GM23338 (cell line): ENCODE measurements at places on chromosomes 2 and 18. TPM values are rescaled to one million over a fixed set of nuclear protein-coding genes. Genes with fewer than 3 reads are reported as not detected.
A peak's percentile ranks its signal among the peaks of the same experiment; 100 is the strongest.

DNA sequence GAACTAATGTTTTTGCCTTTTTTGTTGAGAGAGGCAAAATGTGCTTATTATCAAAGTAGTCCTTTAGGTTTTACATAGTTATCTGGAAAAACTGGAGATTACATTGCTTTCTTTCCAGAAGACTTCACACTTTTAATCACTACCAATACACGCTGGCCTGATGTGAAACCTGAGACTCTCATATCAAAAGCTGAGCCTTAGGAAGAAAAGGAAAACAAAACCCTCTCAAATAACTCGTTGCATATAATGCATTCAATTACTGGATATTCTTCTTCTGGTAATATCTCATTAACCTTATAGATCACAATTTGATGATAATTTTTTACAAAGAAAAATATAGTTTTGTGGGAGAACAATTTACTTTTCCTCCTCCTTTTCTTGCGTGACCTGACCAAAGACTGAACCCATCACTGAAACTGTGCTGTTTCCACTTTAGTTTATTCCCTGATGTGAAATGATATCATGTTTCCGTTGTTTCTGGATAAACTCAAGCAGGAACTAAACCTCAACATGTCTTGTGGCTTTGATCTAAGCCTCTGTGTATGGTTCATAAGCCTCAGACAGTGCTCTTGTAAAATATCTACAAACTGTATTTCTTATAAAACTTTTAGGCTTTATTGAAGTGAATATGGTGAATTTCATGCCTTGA lies 332.4 kb downstream of the GULP1 start:
- H3K27ac ChIP-seq: no peak overlapping the region
- no peak for DNase-seq
- no peaks in the 10 kb centered on the region for H3K36me3 ChIP-seq
- no peak overlapping the region for H3K4me3 ChIP-seq
- H3K27me3 ChIP-seq: no peaks in the 10 kb centered on the region

GRCh38 chr2:127225186-127225960 lies 5.3 kb upstream of the CYP27C1 start:
- H3K4me3 ChIP-seq: no peak overlapping the region
- H3K27ac ChIP-seq: no peak overlapping the region
- H3K27me3 ChIP-seq: peaks cover 9% of the 10 kb centered on the region
- no peak for DNase-seq

The SYT4 gene
- polyA plus RNA-seq: 3.1 and 3.7 TPM in 2 replicates

- no peaks in the 10 kb centered on the region for H3K27me3 ChIP-seq
- no peak overlapping the region for H3K27ac ChIP-seq
- H3K4me1 ChIP-seq: peaks cover 1% of the 10 kb centered on the region; the same call in 1 of the 2 replicates
- DNase-seq: no peak
- H3K4me3 ChIP-seq: no peak overlapping the region
- no peaks in the 10 kb centered on the region for H3K36me3 ChIP-seq
Measured at GRCh38 chr2:208049441-208049840, 24.1 kb upstream of the PLEKHM3 start.

GRCh38 chr2:138183705-138184104 lies 219.4 kb downstream of the HNMT start:
- H3K27me3 ChIP-seq: no peaks in the 10 kb centered on the region
- H3K4me1 ChIP-seq: peaks cover 14% of the 10 kb centered on the region
- peak; percentile 8 for DNase-seq
- H3K4me3 ChIP-seq: no peak overlapping the region

The SERPINB4 gene
- 1.5 and 2.3 TPM in 2 replicates for polyA plus RNA-seq

GRCh38 chr2:70084973-70085710 lies 2.1 kb upstream of the PCBP1 start:
- DNase-seq: peak; percentile 98
- no peaks in the 10 kb centered on the region for H3K27me3 ChIP-seq
- peaks cover 23% of the 10 kb centered on the region for H3K4me1 ChIP-seq
- peaks cover 17% of the 10 kb centered on the region; the same call in 1 of the 2 replicates for H3K36me3 ChIP-seq
- peak overlapping the region; percentile 99 for H3K27ac ChIP-seq

- H3K4me1 ChIP-seq: no peaks in the 10 kb centered on the region
- H3K36me3 ChIP-seq: no peaks in the 10 kb centered on the region
- H3K27ac ChIP-seq: no peak overlapping the region
- no peak overlapping the region for H3K4me3 ChIP-seq
- no peaks in the 10 kb centered on the region for H3K27me3 ChIP-seq
Measured at GRCh38 chr2:236781933-236782816, 212.6 kb downstream of the ACKR3 start.

GRCh38 chr18:3703732-3704176 lies 253.8 kb downstream of the TGIF1 start:
- peak; percentile 81 for DNase-seq
- 0 out of 2 replicates have a peak, but pooled peaks cover 4% of the 10 kb centered on the region for H3K4me1 ChIP-seq

- H3K36me3 ChIP-seq: no peaks in the 10 kb centered on the region
- no peak overlapping the region for H3K27ac ChIP-seq
- no peak overlapping the region for H3K4me3 ChIP-seq
- peak; percentile 50 for DNase-seq
- H3K4me1 ChIP-seq: no peaks in the 10 kb centered on the region
- H3K27me3 ChIP-seq: no peaks in the 10 kb centered on the region
Measured at GRCh38 chr2:207511851-207512250, 17.9 kb upstream of the CREB1 start.

DNA sequence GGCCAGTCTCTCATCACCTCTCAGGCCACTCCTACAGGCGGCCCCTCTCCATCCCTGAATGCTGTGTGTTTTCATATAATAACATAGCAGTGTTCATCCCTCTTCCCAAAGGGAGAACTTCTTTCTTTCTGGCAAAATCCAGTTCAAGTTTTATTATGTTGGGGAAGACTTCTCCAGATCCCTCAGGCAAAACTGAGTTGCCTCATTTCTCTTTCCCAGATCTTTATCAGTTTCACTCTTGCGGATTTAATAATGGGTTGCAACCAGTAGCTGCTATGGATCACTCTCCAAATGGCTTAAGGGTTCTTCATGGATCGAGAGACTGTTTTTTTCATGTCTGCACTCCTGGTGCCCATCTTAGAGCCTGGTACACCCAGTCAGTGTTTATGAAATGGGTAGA lies 129.9 kb downstream of the FHOD3 start:
- H3K27ac ChIP-seq: no peak overlapping the region
- no peak for DNase-seq
- H3K4me1 ChIP-seq: peaks cover 3% of the 10 kb centered on the region; the same call in 1 of the 2 replicates
- no peak overlapping the region for H3K4me3 ChIP-seq

GRCh38 chr2:217822296-217823252 lies 180.2 kb downstream of the TNS1 start:
- H3K4me1 ChIP-seq: no peaks in the 10 kb centered on the region
- no peaks in the 10 kb centered on the region for H3K36me3 ChIP-seq
- H3K27me3 ChIP-seq: no peaks in the 10 kb centered on the region
- peak; percentile 21 for DNase-seq
- no peak overlapping the region for H3K27ac ChIP-seq

The ALPP gene
- polyA plus RNA-seq: 0.07 TPM in 1 of 2 replicates, not detected in the other

The CAPN14 gene
- 0.15 TPM in 1 of 2 replicates, not detected in the other for polyA plus RNA-seq

DNA sequence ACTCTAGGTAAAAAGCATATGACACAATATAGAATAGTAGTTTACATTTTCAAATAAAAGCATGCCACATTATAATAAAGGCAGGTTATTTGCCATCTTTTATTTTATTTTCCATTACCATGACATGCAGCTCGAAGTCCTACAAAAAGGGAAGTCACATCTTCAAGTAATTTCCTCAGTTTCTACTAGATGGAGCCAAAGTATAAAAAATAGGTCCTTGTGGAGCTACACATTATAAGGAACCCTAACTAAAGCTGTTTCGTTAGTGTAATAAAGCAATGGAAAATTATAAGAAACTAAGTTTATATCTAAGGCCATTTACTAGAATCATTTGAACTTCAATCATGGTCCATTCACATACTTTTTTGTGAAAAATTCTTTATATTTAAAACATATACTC lies 674.5 kb downstream of the KCNJ3 start:
- H3K4me1 ChIP-seq: no peaks in the 10 kb centered on the region
- H3K4me3 ChIP-seq: no peak overlapping the region
- no peaks in the 10 kb centered on the region for H3K36me3 ChIP-seq
- H3K27me3 ChIP-seq: no peaks in the 10 kb centered on the region
- no peak overlapping the region for H3K27ac ChIP-seq

The IL1RL1 gene
- not detected in 2 replicates for polyA plus RNA-seq

GRCh38 chr18:71237641-71238040 lies 948.8 kb downstream of the SOCS6 start:
- DNase-seq: no peak
- peaks cover 16% of the 10 kb centered on the region for H3K36me3 ChIP-seq
- no peaks in the 10 kb centered on the region for H3K27me3 ChIP-seq
- H3K27ac ChIP-seq: no peak overlapping the region
- no peaks in the 10 kb centered on the region for H3K4me1 ChIP-seq

DNA sequence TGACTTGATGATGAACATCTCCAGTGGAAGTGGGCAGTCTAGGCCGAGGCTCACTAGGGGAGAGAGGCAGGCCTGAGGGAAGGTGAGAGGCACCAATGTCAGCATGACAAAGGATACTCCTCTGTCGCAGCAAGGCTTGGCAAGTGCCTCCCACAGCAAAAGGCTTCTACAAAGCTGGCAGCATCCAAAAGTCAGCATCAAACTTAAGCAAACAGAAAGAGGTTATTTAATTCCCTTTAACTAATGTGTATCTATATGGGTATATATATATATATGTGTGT lies 41.6 kb downstream of the NIFK start:
- no peaks in the 10 kb centered on the region for H3K27me3 ChIP-seq
- H3K4me1 ChIP-seq: peaks cover 12% of the 10 kb centered on the region

- peaks cover 40% of the 10 kb centered on the region for H3K36me3 ChIP-seq
- no peak overlapping the region; the same call in none of the 2 replicates for H3K27ac ChIP-seq
- no peak overlapping the region for H3K4me3 ChIP-seq
- no peaks in the 10 kb centered on the region for H3K27me3 ChIP-seq
Measured at GRCh38 chr2:218256612-218257350, 4.0 kb upstream of the GPBAR1 start.

The FBXO36 gene
- 4.6 and 5.8 TPM in 2 replicates for polyA plus RNA-seq

DNA sequence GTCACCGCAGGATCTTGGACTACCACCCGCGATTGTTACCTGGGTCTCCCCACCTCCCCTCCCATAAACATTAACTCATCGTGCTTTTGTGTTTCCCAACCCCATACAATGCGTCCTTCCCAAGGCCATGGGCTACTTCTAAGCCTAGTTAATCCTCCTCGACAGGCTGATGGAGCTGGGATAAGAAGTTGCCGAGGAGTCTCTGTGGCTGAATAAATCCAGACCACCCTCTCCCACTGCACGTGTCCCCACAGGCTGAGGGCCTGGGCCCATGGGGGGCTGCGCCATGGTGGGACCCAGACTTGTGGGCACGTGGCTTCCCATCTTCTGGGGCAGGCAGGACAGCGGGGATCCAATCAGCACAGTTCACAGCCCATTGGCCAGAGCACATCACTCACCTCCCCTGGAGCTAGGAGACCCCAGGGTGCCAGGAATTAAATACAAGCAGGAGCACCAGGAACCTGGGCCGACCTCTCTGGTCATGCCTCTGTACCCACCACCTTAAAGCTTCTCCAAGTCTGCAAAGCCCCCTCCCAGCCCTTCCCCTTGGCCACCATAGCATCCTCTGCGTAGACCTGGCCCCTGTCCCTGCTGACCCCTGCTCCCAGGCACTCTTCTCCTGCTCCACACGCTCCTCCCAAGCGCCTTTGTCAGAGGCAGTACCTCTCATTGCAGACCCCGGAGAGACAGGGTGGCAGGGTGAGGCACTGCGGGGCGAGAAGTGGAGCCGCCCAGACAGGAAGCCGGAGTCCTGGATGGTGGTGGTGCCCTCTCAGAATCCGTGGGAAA lies 51.0 kb upstream of the ID2 start:
- peaks cover under 1% of the 10 kb centered on the region; the same call in 1 of the 2 replicates for H3K4me1 ChIP-seq
- no peak for DNase-seq
- no peaks in the 10 kb centered on the region for H3K27me3 ChIP-seq
- H3K36me3 ChIP-seq: no peaks in the 10 kb centered on the region
- H3K4me3 ChIP-seq: no peak overlapping the region
- no peak overlapping the region for H3K27ac ChIP-seq

DNA sequence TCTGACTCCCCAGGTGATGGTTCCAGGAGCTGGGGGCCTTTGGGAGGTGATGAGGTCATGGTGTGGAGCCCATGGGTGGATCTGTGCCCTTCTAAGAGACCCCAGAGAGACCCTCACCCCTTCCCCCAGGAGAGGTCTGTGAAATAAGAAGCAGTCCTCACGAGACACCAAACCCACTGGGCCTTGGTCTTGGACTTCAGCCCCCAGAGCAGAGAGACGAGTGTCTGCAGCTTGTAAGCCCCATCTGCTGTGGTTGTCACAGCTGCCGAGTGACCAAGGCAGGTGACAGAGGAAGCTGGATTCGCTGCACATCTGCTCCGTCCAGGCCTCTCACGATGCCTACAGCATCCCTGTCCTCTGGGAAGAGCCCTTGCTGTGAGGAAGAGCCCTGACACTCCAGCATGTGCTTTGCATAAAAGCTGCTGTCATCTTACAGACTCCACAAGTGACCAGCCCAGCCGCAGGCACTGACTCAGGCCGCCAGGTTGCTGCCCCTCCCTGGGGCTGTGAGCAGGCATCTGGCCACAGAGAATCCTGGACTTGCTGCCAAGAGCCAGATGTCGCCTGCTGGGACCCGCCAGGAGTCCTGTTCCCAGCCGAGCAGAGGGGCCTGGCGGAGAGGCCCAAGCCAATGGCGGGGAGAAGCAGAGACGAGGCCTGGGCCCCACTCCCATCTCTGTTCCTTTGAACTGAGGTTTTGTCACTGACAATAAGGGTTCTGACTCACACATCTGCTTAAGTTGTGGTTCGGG lies 150.8 kb downstream of the PXDN start:
- peak overlapping the region; percentile 32; the same call in 1 of the 2 replicates for H3K27ac ChIP-seq
- H3K4me1 ChIP-seq: 0 out of 2 replicates have a peak, but pooled peaks cover 10% of the 10 kb centered on the region
- no peaks in the 10 kb centered on the region for H3K27me3 ChIP-seq
- H3K36me3 ChIP-seq: no peaks in the 10 kb centered on the region

The SPR gene
- 9.5 and 10.7 TPM in 2 replicates for polyA plus RNA-seq

- no peaks in the 10 kb centered on the region for H3K4me1 ChIP-seq
- no peak overlapping the region for H3K27ac ChIP-seq
- H3K36me3 ChIP-seq: no peaks in the 10 kb centered on the region
- no peaks in the 10 kb centered on the region for H3K27me3 ChIP-seq
- no peak for DNase-seq
Measured at GRCh38 chr2:71613953-71614925, 160.9 kb downstream of the DYSF start.
